ENCODE measurements at places on chromosomes 11 and 22.
A peak's percentile ranks its signal among the peaks of the same experiment; 100 is the strongest.

GRCh38 chr11:118088531-118088930, 1.8 kb upstream of the SMIM35 start:
- DNase-seq, result peak; percentile 79

GRCh38 chr22:44425694-44426045, 72.4 kb downstream of the RTL6 start:
- peak; percentile 2 for DNase-seq

DNA sequence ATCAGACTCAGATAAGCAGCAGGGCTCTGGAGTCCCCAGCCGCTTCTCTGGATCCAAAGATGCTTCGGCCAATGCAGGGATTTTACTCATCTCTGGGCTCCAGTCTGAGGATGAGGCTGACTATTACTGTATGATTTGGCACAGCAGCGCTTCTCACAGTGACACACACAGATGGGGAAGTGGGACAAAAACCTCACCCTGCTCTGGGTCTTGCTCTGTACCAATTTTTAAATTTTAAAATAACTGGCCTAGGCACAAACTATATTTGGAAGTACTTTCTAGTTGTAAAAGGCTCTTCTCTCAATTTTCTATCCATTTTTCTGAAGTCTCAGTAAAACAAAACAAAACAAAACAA, 131.7 kb downstream of the VPREB1 start:
- no peak for DNase-seq

DNA sequence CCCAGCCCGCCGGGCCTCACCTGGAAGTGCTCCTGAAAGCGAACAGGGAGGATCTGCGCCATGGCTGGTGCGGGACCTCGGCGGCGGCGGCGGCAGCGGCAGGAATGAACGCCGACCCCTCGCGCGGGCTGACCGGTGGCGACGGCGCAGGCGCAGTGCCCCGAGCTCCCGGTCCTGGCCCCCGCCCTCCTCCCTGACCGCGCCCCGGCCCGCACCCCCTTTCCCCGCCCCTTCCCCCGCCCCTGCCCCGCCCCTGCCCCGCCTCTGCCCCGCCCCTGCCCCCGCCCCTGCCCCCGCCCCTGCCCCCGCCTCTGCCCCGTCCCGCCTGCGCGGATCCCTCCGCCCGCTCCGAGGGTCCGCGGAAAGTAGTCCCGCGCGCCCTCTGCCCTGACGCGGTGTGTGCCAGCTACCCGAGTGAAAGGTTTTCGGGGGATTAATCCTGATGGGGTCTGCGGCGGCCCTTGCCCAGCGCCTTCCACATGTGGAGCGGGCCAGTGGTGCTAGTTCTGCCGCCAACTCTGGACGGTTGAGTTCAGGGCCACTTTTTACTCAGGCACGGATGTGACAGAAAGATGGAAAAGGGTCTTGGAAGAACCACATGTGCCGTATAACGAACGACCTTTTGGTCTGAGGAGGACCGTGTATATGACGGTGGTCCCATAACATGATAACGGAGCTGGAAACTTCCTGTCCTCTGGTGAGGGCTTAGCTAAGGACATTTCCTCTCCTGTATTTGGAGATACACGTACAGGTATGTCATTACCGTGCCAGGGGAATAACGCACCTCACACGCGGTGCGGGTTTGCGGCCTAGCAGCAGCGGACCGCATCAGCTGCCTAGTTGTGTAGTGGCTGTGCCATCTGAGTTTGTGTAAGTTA, at the start of gene CLTCL1:
Gene CLTCL1, minus strand, starts transcription at position 140 of the 878 bp plus-strand sequence. Its CDS starts 78 bp downstream, at position 62.
- peak; percentile 93 for DNase-seq

DNA sequence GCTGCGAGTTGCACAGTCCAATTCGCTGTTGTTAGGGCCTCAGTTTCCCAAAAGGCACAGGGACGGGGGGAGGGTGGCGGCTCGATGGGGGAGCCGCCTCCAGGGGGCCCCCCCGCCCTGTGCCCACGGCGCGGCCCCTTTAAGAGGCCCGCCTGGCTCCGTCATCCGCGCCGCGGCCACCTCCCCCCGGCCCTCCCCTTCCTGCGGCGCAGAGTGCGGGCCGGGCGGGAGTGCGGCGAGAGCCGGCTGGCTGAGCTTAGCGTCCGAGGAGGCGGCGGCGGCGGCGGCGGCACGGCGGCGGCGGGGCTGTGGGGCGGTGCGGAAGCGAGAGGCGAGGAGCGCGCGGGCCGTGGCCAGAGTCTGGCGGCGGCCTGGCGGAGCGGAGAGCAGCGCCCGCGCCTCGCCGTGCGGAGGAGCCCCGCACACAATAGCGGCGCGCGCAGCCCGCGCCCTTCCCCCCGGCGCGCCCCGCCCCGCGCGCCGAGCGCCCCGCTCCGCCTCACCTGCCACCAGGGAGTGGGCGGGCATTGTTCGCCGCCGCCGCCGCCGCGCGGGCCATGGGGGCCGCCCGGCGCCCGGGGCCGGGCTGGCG, at the start of gene BCR:
Gene BCR, plus strand, starts transcription at position 209 of the 592 bp plus-strand sequence. CDS start 452 bp downstream, outside the sequence.
- peak; percentile 93 for DNase-seq

DNA sequence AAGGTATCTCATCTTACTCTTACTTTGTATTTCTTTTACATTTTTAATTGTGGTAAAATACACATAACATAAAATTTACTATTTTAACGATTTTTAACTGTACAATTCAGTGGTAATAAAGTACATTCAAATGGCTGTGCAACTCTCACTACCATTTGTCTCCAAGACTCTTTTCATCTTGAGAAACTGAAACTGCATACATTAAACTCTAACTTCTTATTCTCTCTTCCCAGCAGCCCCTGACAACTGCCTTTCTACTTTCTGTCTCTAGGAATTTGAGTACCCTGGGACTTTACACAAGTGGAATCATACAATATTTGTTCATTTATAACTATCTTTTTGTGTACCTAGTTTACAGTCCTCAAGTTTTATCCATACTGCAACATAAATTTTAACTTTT, 725.8 kb upstream of the KIRREL3 start:
- DNase-seq, result no peak

GRCh38 chr11:8060801-8061554, 20.0 kb upstream of the TUB start:
- peak; percentile 18 for DNase-seq

DNA sequence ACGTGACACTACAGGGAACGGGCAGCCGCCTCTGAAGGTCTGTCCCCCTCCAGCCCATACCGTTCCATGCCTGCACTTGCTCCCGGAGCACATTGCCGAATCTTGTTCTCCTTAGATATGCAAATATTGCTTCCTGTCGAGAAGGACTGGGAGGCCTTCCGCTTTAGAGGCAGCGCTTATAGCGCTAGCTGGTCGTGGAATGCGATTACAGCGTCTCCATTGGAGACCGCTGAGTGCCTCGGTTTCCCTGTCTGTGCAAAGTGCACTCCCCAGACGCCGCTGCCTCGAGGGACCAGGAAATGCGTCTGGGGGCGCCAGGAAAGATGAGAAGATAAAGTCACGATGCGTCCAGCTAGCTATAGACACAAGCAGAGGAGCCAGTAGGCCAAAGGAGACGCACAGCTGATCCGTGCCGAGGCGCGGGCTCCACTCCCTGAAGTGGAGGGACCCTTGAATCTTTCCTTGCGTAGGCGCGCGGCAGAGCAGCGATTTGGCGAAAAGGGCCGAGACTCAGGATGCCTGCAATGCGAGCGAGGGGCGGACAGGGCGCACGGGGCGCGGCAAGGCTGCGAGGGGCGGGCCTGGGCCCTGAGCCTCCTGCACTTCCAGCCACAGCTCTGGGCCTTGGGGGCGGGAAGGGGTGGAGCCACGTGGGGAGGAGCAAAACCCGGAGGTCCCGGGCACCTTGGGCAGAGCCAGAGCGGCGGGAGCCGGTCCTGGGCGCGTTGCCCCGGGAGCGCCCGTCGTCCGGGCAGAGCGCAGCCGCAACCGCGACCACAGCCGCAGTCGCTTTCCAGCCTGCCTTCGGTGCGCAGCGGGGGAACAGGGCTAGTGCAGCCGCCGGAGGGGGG, at the start of gene RASSF10:
Gene RASSF10, plus strand, starts transcription at position 692 of the 851 bp plus-strand sequence. CDS start 261 bp downstream, outside the sequence.
- DNase-seq, result peak; percentile 96

DNA sequence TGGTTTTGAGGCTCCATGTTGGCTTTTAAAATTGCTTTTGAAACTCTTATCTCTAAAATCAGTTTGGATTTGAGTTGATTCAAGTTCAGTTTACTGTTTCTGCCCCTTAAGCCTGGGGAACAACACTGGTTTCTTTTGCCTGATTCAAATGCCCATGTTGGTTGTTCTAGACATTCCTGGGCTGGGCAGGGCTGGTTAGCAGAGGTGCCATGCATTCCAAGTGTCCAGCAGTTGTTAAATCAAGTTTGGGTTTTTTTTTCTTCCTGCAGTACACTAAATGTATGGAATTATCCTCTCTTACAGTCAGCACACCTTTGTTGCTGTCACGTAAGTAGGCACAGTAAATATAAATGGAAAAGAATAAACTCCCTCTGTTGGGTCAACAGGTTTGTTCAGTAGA, 67.2 kb upstream of the MTMR2 start:
- peak; percentile 51 for DNase-seq

DNA sequence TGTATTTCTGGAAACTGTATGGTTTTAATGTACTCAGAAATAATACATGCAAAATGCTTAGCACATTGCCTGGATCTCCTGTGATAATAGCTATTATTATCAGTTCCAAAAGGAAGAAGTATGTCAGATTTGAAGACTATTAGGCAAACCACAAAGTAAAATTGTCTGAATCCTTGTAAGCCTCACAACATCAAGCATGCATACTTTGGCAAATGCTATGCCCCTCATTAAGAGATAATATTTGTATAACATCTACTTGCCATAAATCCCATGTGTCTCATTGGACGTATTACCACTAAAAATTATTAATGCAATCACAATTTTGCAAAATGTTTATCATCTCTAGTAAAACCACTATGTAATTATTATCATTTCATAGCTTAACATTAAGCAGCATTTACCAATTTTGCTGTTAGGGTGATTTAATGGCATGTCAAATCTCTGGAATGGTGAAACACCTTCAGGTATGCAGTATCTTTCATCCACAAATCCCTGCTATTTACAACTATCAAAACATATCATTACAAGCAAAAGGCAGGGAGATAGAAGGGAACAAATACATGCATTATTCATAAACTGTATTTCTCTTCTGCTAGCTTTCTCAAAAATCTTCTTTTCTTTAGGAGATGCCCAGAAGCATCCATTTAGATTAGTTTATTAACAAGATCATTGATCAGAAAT, 974.6 kb upstream of the RAG2 start:
- no peak for DNase-seq

DNA sequence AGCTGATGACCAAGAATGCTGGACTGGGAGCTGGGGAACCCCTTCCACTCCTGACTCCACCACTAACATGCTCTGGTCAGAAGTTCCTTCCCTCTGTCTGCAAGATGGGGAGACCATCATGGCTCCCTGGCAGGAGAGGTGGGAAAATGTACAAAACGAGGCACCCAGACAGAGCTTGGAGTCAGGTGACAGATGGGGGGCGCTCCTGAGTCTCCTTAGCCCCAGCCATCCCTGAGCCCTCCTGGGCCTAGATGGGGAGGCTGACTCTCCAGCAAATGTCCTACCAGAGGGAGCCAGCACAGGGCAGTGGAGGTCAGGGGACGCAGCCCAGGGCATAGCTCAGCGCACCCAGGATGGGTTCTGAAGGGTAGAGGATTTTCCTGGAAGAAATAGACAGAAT, 20.0 kb downstream of the KCNJ4 start:
- DNase-seq, result no peak

- DNase-seq, result no peak
Measured at GRCh38 chr22:21672107-21672629, 6.4 kb downstream of the PPIL2 start.

- peak; percentile 99 for DNase-seq
Measured at GRCh38 chr11:68257477-68258362, 14.1 kb downstream of the C11orf24 start.

DNA sequence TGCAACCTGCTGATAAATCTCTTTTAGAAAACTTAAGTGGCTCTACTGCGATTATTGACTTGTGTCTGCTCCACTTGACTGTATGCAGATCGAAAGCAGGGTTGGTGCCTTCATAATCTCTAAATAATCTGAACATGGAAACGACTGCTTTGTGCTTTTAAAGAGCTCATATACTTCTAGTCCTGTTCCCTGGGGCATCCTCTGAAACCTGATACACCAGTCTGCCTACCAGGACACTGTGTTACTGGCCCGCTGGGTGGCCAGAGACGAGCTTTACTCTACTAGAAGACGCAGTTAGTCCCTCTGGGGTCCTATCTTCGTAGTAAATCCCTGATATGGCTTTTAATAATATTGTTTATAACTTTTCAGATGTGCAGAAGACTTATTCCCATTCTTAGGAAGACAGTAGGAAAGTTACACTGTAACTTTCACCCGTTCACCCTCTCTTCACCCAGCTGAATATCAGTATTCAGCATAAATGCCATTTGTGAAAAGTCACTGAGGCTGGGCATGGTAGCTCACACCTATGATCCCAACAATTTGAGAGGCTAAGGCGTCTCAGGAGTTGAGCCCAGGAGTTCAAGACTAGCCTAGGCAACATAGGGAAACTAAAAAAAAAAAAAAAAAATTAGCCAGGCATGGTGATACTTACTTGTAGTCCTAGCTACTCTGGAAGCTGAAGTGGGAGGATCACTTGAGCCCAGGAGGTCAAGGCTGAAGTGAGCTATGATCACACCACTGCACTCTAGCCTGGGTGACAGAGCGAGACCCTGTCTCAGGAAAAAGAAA, 9.0 kb upstream of the HTR3B start:
- no peak for DNase-seq

DNA sequence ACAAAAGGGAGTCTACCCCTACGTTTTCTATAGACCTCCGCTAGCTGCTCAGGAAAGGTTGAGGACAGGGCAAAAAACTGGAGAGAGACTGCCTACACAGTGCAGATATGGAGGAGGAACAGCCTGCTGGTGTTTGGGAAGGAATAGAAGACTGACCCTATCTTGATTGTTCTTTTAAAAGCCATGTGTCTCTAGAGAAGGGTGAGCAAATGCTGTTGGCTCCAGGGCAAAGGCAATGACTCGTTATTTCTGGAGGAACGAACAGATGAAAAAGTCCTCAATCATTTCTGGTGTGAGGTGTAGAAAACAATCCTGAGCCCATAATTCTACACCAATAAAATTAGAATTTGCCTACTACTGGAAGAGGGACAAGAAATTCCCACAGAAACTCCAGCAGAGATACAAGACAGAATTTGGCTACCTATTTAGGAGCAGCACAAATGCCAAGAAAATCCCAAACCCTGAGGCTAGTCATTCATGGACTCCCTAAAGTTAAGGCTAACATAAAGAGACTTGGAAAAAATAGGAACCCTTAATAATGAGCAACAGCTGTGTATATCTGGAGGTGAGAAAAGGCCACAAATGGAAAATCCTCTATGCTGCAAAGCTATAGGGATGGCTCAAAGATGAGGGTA, 1206.3 kb upstream of the CNTN5 start:
- no peak for DNase-seq

- DNase-seq, result peak; percentile 27
Measured at GRCh38 chr11:6755303-6755952, 16.3 kb downstream of the OR2AG2 start.

- no peak for DNase-seq
Measured at GRCh38 chr11:95682552-95682951, 107.0 kb downstream of the FAM76B start.

- DNase-seq, result no peak
Measured at GRCh38 chr11:73194034-73194507, 24.0 kb upstream of the P2RY2 start.

DNA sequence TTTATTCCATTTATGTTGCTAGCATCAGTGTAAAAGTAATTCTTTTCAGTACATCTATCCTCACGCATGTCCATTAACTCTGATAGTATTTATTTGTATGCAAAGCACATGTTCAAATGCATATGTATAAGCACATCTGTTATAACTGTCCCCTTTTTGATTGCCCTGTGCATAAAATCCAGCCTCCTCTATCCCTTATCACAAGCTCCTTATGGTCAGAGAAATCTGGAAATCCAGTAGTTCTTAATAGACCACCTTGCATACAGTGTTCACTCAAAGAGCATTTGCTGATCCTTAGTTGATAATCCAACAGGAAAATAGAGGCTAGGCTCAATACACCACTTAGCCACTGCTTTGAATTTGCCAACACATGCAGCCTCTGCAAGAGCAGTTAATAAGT, 443.5 kb downstream of the AASDHPPT start:
- DNase-seq, result no peak

- DNase-seq, result no peak
Measured at GRCh38 chr22:39897841-39898240, 3.0 kb upstream of the GRAP2 start.
